ENCODE measurements at places on chromosomes 2 and 18.

DNA sequence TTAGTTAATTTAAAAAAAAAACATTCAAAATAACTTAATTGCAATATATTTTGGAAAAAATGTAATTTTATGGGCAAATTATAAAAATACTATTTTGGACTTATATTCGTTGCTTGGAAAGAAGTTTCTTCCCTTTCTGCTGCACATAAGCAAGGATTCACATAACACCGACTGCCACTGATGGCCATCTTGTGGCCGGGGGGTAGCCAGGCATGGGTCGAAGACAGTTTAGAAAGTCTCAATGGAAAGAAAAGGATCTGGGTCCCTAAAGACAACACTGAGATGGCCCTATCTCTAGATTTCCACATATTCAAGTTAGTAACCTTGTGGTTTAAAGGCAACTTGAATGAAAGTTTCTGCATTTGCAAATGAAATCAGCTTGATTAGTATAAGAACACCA lies 318.6 kb downstream of the AKAIN1 start:
- DNase-seq = no peak

DNA sequence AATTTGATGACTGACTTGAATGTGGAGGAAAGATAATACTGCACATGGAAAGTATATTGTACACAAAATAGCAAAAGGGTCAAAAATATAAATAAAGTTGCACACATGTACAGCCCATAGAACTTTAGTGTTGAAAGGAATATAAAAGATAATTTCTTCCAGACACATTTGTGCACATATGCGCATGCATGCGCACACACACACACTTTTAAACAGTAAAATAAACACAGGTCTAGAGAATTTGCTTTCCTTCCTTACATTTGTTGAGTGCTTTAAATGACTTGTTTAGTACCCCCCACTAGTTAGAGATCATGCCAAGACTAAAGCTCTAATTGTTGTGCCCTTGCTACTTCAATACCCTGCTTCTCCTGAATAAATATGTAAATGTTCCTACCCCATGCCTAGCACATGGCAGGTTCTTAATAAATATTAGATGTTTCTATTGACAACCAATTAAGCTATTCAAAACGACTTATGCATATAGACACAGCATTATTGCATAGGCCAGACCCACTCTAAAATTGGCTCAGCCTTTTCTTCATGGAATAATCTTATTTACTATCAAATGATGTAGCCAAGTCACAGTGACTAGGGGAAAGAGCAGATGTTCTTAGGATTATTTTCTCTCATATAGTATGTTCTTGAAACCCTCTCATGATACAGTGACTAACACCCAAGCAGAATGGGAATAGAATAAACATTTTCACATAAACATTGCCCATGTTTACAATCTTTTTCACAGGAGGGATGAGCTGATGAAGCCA lies 165.5 kb upstream of the ACVR2A start:
- DNase-seq = no peak

DNA sequence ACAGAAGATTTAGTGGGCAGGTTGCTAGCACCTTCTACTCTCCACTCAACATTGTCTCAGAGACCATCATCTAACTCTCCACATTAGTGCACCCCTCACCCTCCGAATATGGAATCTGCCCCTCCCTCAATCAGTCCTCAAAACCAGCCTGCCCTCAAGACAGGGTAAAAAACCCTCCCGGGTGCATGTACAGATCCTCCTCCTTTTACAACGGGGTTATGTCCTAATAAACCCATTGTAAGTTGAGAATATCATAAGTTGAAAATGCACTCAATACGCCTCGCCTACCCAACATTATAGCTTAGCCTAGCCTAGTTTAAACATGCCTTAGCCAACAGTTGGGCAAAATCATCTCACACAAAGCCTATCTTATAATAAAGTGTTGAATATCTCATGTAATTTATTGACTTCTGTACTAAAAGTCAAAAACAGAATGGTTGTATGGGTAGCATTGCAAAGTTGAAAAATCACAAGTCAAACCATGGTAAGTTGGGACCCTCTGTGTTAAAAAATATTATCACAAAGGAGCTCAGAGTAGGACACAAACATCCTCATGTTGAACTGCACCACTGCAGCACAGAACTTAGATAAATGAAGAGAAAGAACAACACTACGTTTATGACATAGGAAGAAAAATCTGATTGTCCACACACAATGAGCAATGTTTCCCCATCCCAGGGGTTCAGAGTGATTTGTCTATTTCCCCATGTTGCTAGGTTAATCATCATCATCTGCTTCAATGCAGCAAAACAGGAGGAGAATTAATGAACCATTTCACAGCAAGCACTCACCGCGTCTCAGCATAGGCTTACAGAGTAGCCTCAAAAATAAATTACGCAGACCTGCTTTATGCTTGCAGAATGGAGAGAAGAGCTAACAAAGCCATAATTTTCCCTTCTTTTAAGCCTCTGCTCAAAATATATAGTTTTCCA lies 184.1 kb upstream of the ARL4C start:
- DNase-seq = no peak

DNA sequence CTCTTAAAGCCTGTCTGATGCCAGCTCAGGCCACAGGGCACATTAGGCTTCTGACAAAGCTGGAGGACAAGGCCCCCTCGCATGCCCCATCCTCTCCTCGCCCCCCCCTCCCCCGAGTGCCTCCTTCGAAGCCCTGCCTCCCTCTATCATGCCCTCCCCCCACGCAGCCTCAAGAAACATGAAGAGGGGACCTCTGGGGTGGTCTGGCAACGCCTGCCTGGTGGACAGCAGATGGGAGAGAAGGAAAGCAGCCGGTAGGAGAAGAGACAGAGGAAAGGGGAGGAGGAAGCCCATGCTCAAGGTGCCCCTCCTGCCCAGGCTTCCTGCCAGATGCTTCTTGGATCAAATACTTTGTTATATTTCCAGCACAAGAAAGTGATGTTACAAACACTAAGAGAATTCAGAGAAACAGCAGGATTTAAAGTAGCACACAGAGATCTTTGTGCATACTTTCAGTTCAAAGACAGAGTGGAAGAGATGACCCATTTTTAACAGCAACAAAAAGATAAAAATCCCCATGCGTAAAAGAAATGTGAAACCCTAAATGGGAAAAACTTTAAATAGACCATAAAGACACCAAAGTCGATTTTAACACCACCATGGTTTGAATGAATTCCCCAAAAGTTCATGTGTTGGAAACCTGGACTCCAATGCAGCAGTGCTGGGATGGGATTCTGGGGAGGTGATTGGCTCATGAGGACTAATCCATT lies 19.0 kb downstream of the BOK start:
- DNase-seq = no peak

DNA sequence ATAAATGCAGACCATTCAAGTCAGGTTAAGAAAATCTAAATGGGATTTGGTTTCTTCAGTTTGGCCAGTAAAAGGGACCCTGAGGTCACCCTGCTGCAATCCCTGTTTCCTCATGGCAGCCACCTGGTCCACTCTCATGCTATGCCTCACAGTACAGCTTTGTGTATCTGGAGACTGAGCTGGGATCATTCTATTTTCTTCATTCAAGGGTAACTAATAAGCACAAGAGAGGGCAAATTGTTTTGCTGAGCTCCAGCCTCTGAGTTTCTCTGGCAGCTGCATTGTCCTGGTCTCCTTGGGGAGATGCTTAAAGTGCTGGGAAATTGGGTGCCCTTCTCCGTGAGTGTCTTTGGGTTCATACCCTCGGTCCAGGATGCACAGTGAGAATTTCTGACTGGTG lies 18.5 kb upstream of the BCL2L11 start:
- DNase-seq = no peak

DNA sequence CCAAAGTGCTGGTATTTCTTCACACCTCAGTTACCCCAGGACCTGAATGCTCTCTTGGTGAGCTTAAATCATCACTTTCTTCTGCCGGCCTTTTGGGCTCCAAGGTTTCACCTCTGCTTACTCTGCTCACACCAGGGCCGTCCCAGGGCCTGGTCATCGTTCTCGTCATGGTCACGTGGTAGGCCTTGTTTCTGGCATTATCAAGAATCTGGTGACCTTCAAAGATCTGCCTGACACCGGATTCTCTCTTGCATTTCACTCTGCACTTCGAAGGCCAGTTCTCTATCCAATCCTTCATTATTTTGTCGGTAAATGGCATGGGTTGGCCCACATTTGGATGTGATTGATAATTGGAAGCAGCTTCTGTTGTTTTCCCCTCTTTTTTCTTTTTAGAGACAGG lies 80.5 kb downstream of the HRH4 start:
- no peak for DNase-seq

- no peak for DNase-seq
Observed at GRCh38 chr18:35284841-35285240, 5.2 kb downstream of the ZSCAN30 start.

- no peak for DNase-seq
Observed at GRCh38 chr2:70381235-70381634, 79.4 kb upstream of the FAM136A start.

- DNase-seq = no peak
Observed at GRCh38 chr2:166563894-166564293, 69.8 kb upstream of the SCN7A start.

- DNase-seq = no peak
Observed at GRCh38 chr2:166285215-166285614, 90.5 kb downstream of the SCN9A start.

DNA sequence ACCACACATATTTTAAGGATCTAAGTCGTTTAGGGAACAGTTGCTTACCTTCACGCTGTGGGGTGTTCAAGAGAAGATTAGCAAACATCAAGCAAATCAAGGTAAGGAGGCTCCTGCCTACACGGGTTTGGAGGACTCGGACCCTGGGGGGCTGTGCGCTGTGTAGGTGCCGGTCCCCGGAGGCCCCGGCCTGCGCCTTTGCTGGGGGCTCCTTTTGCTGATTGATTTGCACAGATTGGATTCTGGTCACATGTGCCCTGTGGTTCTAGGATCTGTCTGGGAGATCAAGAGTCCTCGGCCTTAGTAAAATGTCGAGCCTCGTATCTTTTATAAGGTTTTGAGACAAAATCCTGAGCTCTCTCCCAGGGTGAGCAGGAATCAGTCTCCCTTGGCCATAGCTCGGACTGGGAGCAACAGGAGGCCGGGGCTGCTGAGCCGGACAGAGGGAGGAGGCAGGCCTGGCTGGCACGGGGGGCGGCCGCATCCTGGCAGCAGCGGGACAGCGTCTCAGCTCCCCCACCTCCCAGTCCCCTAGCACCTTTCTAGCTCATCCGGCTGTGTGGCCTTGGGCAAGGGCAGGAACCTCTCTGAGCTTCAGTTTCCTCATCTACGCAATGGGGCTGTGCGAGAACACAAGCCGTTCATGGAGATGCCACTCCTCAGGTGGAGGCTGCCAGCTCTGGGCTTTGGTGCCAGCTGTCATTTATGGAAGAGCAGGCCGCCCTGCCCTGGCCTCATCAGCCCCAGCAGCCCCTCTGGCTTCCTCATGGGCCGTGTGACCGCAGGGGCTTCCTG lies 147.2 kb downstream of the MBP start:
- DNase-seq = no peak

DNA sequence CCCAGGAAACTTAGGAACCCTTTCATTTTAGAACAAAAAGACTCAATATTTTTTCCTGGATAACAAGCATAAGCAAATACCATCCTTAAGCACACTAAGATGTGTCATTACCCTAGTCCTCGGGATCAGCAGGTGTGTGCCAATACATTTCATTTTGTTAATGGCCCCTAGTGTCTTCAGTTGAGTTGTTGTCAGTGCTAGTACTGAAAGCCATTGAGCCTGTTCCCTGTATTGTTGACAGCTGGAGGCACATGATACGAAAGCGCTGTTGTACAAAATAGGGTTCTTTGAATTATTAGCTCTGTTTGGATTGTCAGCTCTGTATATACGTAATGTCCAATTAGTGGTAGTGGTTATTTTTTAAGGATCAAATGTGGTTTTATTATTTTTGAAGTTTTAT lies 29.5 kb downstream of the VAPA start:
- DNase-seq = no peak

GRCh38 chr18:50072146-50072545 lies 122.8 kb downstream of the MYO5B start:
- DNase-seq = no peak

- DNase-seq = peak; percentile 56
Observed at GRCh38 chr2:230899786-230900185, 25.3 kb downstream of the GPR55 start.

- DNase-seq = no peak
Observed at GRCh38 chr2:88754585-88755320, 63.3 kb downstream of the RPIA start.

- DNase-seq = no peak
Observed at GRCh38 chr2:48939232-48939631, 183.7 kb upstream of the LHCGR start.

DNA sequence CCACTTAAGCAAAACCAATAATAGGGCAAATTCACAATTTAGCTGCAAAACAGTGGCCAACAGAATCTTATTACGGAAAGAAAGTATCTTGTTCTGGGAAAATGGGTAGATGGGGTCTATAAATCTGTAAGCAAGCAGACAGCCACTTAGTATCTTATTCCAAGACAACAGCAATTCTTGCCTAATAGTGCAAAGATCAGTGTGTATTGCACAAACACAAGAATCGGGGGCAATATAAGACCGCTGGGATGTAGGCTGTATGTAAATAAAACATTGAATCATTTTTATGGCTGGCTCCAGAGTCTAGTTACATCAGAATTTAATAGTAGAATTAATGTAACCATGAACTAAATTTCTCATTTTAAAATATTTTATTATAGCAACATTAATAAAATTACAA lies 85.6 kb downstream of the FBXO15 start:
- DNase-seq = no peak

DNA sequence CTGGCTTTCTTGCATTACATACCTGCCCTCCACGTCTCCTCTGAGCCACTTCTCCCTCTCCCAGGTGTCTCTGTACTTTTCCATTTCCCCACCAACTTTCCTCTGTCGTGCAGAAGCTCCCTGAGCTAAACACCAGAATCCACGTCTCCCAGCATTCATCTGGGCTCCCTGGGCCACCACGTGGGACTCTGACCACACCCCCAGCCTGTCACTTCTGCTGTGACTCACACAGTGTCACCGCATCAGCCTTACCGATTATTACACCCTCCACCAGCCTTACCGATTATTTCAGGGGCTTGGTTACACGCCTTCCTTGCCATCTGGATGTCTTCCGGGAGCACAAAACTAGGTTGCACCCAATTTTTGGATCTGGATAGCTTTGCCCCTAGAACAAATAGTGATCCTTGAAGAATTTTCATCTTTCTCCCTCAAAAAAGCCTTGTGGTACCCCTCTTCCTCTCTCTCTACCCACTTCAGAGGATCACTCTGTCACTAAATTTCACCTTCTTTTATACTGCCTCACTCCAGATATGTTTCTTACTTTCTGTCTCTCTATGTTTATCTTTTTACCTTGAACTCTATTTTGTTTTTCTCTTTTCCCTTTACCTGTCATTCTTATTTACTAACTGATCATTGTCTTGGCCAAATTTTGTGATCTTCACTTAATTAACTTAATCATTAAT lies 136.9 kb upstream of the CAB39 start:
- DNase-seq = peak; percentile 49
